ENCODE measurements at places on chromosomes 3 and 15.

DNA sequence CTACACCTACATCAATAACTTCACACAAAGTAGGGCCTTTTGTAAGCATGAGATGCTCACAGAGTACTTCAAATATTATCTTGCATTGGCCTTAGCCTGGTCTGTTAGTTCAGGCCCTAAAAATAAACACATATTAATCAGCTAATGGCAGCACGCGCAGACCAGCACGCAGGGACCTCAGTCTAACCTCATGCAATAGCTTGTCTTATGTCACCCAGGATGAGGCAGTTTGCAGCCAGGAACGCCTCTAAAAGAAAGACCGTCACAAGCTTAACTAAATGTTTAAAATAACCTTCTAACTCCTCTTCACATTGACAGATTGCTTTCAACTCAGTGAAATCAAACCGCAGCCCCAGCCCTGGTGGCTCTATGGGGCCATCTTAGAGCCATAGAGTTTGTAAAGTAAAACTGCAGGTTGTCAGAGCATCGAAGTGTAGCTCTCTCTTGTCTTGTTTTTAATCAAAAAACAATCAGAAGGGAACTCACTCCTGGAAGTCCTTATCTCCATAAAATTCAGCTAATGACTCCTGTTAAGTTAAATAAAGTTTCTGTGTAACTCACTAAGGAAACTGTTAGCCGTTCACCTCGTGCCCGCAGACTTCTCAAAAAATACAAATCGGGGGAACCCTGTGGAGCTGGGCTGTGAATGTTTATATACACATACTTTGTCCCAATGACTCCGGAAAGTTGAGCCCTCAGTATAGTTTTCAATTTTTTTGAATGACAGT lies 212.6 kb downstream of the CDIN1 start:
- DNase-seq = no peak

GRCh38 chr3:71005702-71006321 lies 577.7 kb downstream of the FOXP1 start:
- no peak for DNase-seq

DNA sequence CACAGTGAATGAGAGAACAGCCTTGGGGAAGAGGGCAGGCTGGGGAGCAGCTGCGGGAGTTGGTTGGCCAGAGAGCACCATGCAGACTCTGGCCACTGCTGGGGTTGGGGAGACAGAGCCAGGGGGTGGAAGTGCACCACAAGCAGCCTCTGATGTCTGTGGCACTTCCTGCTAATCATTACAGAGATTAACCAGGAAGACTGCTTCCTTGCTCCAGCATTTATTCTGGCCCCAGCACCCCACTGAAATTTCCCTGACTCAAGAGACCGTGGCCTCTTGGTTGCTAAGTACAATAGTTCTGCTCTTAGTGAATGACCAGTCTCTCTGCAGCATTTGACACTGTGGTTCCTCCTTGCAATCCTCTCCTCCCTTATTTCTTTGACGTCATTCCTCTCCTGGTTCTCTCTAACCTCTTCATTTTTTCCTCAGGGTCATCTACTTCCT lies 266.2 kb upstream of the ROPN1 start:
- DNase-seq = peak; percentile 56

- DNase-seq = no peak
These were observed 10.2 kb downstream of the SHOX2 start for GRCh38 chr3:158095814-158096704.

- peak; percentile 5 for DNase-seq
These were observed 495.0 kb upstream of the RGMA start for GRCh38 chr15:93583968-93584367.

DNA sequence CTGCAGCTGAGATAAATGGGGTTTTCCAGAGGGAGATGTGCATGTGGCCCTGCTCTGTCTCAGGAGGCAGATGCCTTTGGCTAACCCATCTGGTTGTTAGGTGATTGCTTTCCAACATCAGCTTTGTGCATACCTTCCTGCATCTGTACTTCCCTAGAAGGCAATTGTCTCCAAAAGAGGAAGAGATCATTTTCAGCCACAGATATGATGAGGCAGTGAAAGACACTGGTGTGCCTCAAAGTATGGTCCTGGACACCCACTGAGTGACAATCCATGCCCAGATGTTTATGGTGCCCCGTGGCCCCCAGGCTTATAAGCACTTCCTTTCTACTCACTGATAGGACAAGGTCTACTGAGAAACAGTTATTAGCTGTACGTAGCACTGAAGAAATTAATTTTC lies 117.5 kb upstream of the NR2F2 start:
- DNase-seq = no peak
